Midbrain (tissue), 1 donor: ENCODE measurements at places on chromosomes 12 and 14.

DNA sequence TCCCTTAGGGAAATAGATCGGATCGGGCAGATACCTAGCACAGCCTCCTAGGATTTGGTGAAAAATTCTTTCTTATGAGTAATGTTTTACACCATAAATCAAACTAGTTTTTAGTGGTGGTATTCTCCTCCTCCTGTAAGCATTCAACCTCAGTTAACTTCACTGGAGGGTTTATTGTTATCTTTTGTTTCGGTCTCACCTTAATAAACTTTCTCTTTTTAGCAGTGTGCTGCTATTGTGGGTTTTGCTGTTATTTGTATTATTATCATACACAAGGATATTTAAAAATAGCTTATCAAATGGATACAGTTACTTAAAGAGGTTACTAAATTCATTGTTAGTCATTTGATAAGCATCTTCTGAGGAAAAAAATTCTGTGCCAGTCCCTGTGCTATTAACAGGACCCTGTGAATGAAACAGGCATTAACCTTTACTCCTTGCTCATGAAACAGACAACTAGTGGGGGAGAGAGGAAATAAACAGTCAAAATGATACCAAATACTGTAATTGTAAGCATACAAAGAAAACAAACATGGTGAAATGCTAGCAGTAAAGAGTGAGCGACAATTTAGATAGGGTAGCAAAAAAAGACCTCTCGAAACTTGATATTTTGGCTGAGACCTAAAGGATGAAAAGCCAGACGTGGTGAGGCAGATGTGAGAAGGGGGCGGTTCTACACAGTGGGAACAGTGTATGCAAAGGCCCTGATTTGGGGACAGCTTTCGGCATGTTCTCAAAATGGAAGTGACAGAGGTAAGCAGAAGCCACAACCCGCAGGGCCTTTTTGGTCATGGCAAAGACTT is 178.7 kb upstream of the SOX5 start:
- DNase-seq = no peak

DNA sequence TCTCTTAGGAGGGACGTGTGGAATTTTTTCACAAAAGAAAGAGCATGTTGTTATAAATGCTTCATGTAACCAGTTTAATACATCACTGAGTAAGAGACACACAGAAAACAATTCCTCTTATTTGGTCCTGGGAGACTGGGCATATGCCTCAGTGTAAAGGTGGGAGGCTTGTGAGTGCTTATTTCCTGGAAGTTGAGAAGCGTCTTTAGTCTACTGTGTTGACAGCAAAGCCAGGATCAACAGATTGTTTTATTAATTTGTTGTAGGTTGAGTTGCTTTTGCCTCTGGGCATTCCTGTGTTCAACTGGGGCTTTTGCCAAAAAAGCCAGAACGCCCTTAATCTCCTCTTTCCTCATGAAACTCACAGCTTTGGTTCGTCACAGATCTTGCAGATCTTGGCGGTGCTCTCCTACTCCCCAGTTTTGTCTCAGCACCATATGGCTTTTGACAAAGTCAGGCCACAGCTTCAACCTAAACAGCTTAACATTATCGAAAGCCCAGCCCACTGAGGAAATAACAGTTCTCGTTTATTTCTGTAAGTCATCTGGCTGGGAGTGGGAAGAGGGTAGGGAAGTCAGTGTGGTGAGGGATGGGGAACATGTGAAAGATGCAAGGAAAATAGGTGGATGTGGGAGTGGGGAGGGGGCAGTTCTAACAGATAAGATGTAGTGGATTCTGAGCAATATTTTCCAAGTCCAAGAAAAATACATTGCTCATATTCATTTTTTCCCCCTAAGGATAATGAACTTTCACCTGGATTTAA is 227.2 kb downstream of the DACT1 start:
- no peak for DNase-seq

DNA sequence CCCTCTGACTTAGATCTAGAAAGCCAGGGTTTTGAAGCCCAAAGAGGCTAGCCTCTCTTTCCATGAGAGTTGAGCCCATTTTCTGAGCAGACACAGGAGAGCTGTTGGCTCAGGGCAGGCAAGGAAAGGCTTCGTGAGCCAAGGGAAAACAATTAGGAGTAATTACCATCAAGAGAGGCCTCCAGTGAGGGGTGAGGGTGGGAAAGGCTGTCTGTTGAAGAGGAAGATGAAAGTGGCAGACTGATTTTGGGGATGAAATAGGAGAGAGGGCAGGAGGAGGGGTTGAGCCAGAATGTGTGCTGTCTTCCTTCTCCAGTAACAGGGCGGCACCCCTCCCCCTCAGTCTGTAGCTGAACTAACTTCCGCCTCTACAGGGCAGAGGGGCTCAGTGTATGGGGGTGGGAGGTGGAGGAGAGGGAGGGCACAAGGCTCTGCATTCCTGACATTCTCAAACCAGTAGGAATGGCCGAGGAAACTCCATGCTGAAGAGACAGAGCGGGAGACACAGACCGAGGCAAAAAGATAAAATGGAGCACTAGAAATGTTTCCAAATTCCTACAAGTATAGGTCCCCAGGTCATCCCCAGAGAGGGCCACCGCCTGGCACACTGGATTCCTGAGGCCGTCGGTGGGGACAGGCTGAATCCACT is 33.1 kb upstream of the COL2A1 start:
- DNase-seq = no peak

- no peak for DNase-seq
Observed at GRCh38 chr12:101680647-101681046, 16.8 kb upstream of the CHPT1 start.

DNA sequence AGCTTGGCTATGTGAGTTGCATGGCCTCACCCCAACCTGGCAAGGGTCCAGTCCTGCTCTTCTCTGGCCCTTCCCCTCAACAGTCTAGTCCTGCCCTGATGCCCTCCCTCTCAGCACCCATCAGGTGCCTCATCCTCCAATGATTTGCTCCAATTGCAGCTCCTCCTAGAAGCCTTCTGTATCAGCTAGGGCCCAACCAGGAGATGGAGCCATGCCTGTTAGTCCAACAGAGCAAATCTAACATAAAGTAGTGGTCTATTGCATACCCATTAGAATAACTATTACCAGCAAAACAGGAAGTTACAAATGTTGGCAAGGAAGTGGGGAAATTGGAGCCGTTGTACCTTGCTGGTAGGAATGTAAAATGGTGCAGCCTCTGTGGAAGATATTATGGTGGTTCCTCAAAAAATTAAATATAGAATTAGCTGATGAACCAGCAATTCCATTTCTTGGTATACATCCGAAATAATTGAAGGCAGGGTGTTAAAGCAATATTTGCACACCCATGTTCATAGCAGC is 163.5 kb downstream of the VRK1 start:
- no peak for DNase-seq
